NCI-H187 treated with DMSO at 0.1 percent for 48 hours (cell line): ENCODE measurements at places on chromosomes 12 and 14.

DNA sequence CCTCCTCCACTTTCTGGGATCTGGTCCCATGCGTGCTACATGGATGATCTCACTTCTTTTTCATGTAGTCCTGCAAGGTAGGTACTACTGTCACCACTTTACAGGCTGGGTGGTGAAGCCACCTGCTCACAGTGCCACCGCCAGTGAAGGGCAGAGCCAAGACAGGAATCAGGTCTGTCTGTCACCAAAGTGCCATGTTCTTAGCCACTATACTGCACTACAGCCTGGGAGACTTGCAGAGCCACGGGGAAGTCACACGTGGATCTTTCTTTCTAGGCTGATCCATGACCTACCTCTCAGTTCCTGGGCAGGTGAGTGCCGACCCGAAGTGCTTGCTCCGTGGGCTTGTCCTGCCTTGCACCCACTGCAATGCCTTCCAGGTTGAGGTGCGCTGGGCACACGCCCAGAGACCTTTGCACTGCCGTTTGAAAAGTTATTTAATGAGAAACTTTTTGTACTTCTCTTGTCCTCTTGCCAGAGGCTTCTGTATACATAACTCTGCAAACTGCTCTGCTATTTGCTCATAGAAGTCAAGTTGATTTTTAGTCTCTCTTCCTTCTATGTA, 19.7 kb upstream of the CLMN start:
- DNase-seq, result no peak

DNA sequence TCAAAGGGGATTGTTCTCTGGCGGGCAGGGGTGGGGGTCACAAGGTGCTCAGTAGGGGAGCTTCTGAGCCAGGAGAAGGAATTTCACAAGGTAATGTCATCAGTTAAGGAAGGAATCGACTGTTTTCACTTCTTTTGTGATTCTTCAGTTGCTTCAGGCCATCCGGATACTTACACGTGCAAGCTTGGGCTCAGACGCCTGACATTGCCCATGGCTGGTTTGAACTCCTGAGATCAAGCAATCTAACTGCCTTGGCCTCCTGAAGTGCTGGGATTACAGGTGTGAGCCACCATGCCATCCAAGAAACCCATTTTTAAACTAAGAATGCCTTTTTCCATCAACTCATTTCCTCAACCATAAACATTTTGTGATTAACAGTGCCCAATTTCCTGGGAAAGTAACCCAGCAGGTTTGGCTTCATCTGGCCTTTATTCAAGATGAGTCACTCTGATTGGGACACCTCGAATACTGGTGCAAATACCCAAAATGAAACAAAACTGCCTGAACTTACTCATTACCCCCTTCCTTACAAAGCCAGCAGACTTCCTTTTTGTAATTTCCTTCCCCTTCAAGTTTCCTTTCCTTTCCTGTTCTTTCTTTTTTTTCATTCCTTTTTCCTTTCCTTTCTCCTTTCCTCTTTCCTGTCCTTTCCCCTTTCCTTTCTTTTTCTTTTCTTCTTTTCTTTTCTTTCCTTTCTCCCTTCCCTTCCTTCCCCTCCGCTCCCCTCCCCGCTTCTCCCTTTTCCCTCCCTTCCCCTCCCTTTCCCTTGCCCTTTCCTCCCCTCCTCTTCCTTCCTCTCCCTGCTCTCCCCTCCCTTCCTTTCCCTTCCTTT, 10.2 kb upstream of the RNASE10 start:
- DNase-seq, result no peak

DNA sequence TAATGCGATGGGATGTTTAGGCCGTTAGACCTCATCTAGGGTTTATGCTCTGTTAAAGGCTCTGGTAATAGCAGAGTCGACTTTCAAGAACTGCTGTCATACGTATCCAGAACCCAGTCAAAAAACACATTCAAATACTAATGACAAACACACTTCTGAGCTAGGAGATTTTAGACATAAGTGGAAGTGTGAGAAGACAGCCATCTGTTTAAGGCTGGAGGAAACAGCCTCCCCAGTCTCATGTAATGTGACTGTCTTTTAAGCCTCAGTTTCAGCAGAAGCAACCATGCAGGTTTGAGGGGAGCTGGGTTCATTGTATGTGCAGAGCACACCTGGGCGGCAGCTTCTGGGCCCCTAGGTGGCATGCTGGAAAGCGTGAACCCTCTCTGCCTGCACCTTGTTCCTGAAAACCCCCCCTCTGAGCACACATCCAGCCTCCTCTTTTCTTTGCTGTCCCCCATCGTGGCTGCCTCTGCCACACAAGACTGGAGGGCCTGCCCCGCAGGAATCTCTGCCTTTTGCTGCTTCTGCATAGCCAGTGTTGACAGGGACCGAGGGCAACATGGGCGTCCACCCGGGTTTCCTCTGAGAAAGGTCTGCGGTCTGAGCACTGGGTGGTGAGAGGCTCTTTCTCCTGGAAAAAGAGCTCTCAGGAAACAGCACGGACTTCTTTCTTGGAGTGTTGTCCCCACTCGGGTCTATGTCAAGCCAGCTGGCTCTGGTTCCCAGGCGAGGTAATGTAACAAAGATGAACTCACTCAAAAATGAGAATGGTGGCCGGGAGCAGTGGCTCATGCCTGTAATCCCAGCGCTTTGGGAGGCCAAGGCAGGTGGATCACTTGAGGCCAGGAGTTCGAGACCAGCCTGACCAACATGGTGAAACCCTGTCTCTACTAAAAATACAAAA, 11.6 kb downstream of the WNT5B start:
- no peak for DNase-seq

GRCh38 chr12:65200007-65200665, 30.8 kb downstream of the LEMD3 start:
- no peak for DNase-seq

DNA sequence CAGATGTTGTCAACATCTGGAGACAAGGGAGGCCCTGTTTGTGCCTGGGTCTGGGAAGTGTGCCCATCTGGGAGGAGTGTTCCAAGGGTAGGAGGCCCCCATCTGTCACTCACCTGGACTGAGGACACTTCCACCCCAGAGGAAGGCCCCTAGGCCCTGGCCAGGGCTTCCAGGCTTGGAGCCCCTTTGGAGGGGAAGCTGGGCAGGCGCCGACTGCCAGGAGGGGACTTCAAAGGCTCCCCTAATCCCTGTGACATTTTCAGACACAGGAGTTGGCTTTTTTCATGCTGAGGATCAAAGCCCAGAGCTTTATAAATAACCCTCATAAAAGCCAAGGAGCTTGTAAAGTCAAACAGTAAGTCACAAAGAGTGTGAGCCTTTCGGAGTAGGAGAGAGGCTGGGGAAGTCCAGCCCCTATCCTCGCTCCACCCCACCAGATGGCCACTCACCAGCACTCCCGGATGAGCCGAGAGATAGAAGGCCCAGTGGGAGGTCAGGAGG, 17.6 kb upstream of the FAM222A start:
- DNase-seq, result no peak

DNA sequence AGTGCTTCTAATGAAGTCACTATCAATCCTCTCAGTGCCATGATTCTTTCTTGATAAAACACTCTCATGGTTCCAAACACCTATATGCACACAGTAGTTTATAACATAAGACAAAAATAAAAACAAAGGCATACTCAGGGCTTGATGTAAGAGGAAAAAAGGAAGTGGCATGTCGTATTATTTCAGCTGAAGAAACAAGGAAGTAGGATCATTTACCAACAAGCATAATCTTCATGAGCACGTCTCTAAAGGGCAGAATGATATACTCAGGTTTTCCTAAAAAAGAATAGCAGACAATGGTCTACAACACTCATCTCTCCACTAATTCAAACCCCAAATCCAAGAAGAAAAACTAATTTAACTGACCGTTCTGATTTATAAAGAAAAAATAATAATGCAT, 33.9 kb downstream of the NUMB start:
- no peak for DNase-seq

GRCh38 chr14:88346048-88346639, 23.1 kb upstream of the KCNK10 start:
- no peak for DNase-seq

GRCh38 chr14:54890788-54891187, 11.8 kb downstream of the GCH1 start:
- DNase-seq, result no peak

DNA sequence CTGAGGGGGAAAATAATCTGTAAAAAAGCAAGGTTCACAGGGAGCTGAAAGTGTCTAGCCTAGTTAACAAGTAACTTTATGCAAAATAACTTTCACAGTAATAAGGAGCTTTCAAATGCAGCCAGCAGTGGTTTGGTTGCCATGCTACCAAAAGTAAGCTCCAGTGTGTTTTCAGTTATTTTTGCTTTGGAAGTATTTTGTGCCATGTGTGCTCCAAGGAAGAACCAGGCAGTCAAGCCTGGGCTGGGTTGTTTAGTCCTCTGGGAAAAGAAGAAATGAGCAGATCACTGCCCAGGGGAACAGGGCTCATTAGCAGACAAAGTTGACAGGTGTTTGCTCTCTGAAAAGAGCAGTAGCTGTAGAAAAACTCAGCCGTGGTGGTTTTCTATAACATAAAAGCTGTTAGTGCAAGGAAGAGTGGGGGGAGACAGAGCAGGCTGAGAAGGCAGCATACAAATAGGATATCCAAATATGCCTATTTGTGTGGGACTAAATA, 92.8 kb upstream of the TMTC2 start:
- peak; percentile 64 for DNase-seq

GRCh38 chr14:66482873-66483272, 3.3 kb upstream of the CCDC196 start:
- no peak for DNase-seq

GRCh38 chr12:49296034-49296835, 1.3 kb downstream of the PRPH start:
- peak; percentile 41 for DNase-seq

DNA sequence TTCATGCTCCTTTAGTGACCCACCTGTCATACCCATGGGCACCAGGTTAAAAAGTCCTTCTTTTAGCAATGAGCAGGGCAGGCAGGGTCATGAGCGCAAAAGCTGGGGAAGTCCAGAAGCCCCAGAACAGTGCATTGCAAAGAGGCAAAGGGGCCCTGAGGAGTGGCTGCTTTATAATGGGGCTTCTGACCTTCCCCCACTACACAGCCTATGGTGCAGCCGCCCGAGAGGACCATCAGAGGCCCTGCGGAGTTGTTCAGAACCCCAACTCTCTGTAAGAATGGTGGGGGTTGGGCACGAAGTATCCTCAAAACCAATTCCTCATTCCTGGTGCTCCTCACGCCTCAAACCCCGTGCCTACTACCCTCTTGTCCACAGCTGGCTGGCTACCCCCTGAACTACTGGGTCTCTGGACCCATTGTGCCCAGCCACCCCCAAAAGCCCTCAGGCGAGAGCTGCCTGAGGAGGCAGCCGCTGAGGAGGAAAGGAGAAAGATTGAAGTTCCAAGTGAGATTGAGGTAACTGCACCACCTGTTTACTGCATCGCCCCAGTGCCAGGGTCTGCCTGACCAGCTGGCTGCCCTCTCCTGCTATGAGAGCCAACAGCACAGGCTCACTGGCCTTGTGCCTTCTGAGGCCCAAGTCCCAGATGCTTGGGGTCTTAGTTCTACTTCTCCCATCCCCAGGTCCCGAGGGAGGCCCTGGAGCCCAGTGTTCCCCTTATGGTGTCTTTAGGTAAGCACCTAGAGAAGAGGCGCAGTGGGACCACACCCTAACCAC, 6.7 kb downstream of the REC8 start:
- no peak for DNase-seq

GRCh38 chr12:5272018-5272785, 159.7 kb upstream of the NTF3 start:
- DNase-seq, result no peak

DNA sequence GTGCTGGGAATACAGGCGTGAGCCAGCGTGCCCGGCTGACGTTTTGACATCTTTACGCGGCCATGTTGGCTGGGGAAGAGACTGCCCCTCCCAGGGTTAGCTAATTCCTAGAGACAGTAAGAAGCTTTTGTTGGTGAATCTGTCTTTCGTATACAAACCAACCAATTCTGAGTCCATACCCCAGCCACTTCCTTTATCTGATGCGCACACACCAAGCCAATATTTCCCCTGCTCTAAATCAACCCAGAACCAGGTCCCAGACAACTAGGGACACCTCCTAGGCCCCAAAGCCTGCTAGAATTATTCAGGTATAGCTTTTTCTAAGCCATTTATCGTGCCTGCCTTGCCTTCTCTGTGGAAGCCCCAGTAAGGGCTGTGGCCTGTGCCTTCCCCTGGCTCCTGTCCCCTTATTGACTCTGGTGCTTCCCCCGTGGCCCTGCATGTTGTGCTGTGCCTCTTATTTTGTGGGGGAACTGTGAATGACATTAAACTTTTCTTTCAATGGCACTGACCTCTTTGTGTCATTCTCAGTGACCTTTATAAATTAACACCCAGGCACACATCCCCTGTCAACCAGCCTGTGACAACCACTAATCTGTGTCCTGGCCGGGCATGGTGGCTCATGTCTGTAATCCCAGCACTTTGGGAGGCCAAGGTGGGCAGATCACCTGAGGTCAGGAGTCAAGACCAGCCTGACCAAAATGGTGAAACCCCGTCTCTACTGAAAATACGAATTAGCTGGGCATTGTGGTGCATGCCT, 10.7 kb upstream of the EVL start:
- DNase-seq, result no peak

GRCh38 chr14:61608245-61609165, 86.8 kb upstream of the HIF1A start:
- peak; percentile 95 for DNase-seq

DNA sequence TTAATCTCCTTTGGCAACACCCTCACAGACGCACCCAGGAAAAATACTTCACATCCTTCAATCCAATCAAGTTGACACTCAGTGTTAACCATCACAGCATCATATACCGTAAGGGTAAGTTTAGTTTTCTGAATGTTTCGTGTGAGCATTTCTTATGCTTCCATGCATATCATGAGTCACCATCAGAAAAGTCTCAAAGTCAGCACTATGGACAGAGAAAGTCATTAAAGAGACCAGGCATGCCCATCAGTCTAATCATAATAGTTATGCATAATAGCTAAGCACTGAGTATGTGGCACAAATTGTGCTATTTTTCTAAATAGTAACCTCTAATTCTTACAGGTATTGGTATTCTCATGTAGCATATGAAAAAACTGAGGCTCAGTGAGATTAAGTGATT, 158.8 kb upstream of the PRMT8 start:
- DNase-seq, result no peak

GRCh38 chr12:115975411-115975810, 302.1 kb downstream of the MED13L start:
- DNase-seq, result no peak
